Body of pancreas (tissue), 4 donors: ENCODE measurements at places on chromosomes 1 and 21. TPM values are rescaled to one million over a fixed set of nuclear protein-coding genes. Genes with fewer than 3 reads are reported as not detected.

GRCh38 chr1:2411801-2412394, 466 bp downstream of the PEX10 start:
- no peak overlapping the region for H3K27ac ChIP-seq
- H3K4me3 ChIP-seq = peak overlapping the region; percentile 77
- H3K36me3 ChIP-seq = no peaks in the 10 kb centered on the region
- peaks cover 36% of the 10 kb centered on the region for H3K4me1 ChIP-seq
- no peaks in the 10 kb centered on the region for H3K27me3 ChIP-seq

DNA sequence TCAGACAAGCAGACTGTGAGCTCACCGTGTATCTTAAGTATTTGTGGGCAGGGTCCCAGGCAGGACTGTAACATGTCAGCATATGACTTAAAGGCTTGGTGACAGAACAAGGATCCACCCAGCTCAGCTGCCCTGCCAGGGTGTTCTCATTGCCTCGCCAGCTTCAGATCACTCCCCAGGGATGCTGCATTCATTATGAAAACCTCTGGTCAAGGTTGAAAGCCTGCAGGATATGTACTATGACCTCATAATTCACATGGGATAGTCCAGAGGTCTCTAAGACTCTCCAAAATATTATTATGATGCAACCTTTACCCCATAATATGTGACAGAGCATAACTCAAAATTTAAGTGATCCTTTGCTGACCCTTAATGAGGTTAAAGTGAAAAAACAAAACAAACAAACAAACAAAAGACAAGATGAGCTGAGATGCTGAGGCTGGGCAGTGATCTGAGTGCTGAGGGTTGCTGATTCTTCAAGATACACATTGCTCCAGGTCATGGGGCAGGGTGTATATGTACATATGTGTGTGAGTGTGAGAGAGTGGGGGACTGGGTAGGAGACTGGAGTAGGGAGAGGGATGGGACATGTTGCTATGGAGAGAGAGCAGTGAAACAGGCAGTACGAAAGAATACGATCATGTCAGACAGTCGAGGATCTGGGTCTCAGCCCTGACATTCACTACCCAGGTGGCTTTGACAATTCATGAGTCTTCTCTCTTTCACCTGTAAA, 98.8 kb upstream of the DUSP10 start:
- H3K27ac ChIP-seq = no peak overlapping the region
- H3K4me3 ChIP-seq = no peak overlapping the region
- no peaks in the 10 kb centered on the region for H3K27me3 ChIP-seq
- no peak for DNase-seq

- DNase-seq = no peak
- no peaks in the 10 kb centered on the region for H3K36me3 ChIP-seq
- no peak overlapping the region for H3K4me3 ChIP-seq
- H3K27me3 ChIP-seq = no peaks in the 10 kb centered on the region
- H3K27ac ChIP-seq = no peak overlapping the region
Measured at GRCh38 chr1:184494929-184495328, 108.1 kb downstream of the C1orf21 start.

GRCh38 chr1:17011439-17012307, at the start of gene ATP13A2:
TSS of gene ATP13A2 (minus strand) at chr1:17011928. CDS start at chr1:17011738, 190 bp downstream.
- H3K4me1 ChIP-seq = peaks cover 35% of the 10 kb centered on the region
- no peaks in the 10 kb centered on the region for H3K36me3 ChIP-seq
- peak; percentile 84 for DNase-seq
- H3K27ac ChIP-seq = peak within 1 kb of the TSS; percentile 67

Gene TP53BP2
- 30.0 TPM for total RNA-seq

DNA sequence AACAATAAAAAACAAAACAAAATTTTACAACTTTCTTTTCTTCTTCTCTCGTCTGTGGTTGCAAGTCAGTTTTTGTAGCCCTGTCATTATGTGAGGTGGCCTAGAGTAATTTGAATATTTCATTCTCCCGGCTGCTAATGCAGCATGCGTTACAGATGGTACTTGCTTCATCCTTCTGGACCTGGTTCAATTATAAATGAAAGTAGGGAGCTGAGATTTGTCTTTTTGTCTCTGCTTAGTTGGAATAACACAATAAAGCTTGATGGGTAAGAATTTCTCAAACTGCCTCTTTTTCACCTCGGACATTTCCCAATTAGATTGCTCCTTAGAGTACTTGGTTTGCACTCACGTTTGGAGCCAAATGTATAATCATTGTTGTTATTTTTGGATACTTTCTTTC, 201.6 kb downstream of the PBX1 start:
- no peak overlapping the region for H3K27ac ChIP-seq
- H3K4me1 ChIP-seq = peaks cover 27% of the 10 kb centered on the region
- DNase-seq = no peak
- H3K27me3 ChIP-seq = no peaks in the 10 kb centered on the region
- no peak overlapping the region for H3K4me3 ChIP-seq

DNA sequence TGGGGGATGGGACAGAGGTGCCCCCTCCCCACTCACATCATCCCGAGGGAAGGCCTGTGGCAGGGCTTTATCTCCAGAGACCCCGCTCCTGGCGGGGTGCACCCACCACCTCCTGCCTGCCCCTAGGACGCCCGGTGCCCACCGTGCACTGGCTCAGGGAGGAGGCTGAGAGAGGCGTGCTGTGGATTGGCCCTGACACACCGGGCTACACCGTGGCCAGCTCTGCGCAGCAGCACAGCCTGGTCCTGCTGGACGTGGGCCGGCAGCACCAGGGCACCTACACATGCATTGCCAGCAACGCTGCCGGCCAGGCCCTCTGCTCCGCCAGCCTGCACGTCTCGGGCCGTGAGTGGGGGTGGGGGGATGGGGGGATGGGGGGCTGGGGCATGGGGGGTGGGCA, 71.7 kb downstream of the TRIM11 start:
- H3K27ac ChIP-seq = no peak overlapping the region
- H3K4me3 ChIP-seq = no peak overlapping the region
- no peaks in the 10 kb centered on the region for H3K4me1 ChIP-seq

DNA sequence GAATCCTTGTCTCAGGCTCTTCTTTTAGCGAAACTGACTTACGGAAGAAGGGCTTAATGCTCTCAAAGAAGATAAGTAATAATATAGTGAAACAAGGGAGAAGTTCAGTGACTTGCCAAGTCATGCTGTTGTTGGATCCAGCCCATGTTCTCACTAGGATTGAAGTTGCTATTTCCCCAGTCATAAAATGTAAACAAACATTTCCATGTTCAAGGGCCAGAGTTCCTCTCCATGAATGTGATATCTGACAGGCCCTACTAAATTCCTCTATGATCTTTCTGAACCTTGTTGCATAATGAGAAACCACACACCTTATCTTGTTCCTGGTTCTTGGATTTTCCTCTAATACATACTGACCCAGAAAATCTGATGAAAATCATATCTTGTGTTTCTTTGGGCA, 876.5 kb upstream of the B3GALT2 start:
- H3K4me1 ChIP-seq = peaks cover 4% of the 10 kb centered on the region
- no peak overlapping the region for H3K4me3 ChIP-seq
- no peak for DNase-seq
- H3K36me3 ChIP-seq = no peaks in the 10 kb centered on the region
- no peaks in the 10 kb centered on the region for H3K27me3 ChIP-seq

- H3K4me3 ChIP-seq = no peak overlapping the region
- H3K27me3 ChIP-seq = no peaks in the 10 kb centered on the region
- no peak for DNase-seq
- no peaks in the 10 kb centered on the region for H3K4me1 ChIP-seq
- H3K27ac ChIP-seq = no peak overlapping the region
- H3K36me3 ChIP-seq = no peaks in the 10 kb centered on the region
Measured at GRCh38 chr1:6137758-6138157, 42.4 kb downstream of the CHD5 start.

- no peak for DNase-seq
- no peaks in the 10 kb centered on the region for H3K36me3 ChIP-seq
- no peak overlapping the region for H3K4me3 ChIP-seq
- no peak overlapping the region for H3K27ac ChIP-seq
Measured at GRCh38 chr21:40284409-40284808, 417.2 kb downstream of the PCP4 start.

Gene OXCT2
- total RNA-seq = 2.6 TPM

- no peak overlapping the region for H3K4me3 ChIP-seq
- no peak overlapping the region for H3K27ac ChIP-seq
- no peak for DNase-seq
- H3K4me1 ChIP-seq = peaks cover 6% of the 10 kb centered on the region
Measured at GRCh38 chr1:13702425-13703127, 2.6 kb downstream of the PRDM2 start.

Gene CNR2
- not detected for total RNA-seq

Gene NMNAT1
- 3.6 TPM for total RNA-seq

- no peak overlapping the region for H3K27ac ChIP-seq
- no peaks in the 10 kb centered on the region for H3K36me3 ChIP-seq
- peaks cover 19% of the 10 kb centered on the region for H3K4me1 ChIP-seq
Measured at GRCh38 chr1:155176544-155177071, 3.0 kb downstream of the TRIM46 start.

- H3K4me1 ChIP-seq = peaks cover 34% of the 10 kb centered on the region
- no peak for DNase-seq
- H3K36me3 ChIP-seq = no peaks in the 10 kb centered on the region
Measured at GRCh38 chr1:218376722-218377121, 31.6 kb downstream of the TGFB2 start.

- H3K4me3 ChIP-seq = no peak overlapping the region
- no peak for DNase-seq
- H3K27ac ChIP-seq = no peak overlapping the region
- no peaks in the 10 kb centered on the region for H3K36me3 ChIP-seq
- H3K27me3 ChIP-seq = no peaks in the 10 kb centered on the region
Measured at GRCh38 chr1:58409890-58410289, 136.6 kb downstream of the OMA1 start.

- no peaks in the 10 kb centered on the region for H3K4me1 ChIP-seq
- H3K4me3 ChIP-seq = no peak overlapping the region
- no peaks in the 10 kb centered on the region for H3K36me3 ChIP-seq
- no peak for DNase-seq
Measured at GRCh38 chr1:66690666-66691381, 61.4 kb upstream of the DYNLT5 start.

DNA sequence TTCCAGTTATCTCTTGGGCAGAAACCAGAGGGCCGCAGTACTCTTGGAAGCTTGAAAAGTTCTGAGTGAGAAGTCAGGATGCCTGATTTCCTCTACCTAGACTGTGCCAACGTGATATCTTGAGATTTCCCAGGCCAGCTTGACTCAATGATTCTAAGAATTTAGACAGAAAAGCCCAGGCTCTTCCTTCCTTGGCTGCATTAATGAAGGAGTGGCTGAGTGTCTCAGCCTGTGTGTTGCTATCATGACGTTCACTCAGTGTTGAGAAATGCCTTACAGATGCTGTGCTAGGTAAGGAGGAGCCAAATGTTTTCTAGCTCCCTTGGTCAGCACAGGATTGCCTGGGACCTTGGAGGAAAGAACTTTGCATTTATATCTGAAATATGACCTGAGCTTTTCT, 454.1 kb upstream of the USP24 start:
- H3K4me3 ChIP-seq = no peak overlapping the region
- no peak for DNase-seq
- no peak overlapping the region for H3K27ac ChIP-seq
- no peaks in the 10 kb centered on the region for H3K27me3 ChIP-seq

- DNase-seq = no peak
- H3K27me3 ChIP-seq = no peaks in the 10 kb centered on the region
- no peaks in the 10 kb centered on the region for H3K36me3 ChIP-seq
- no peak overlapping the region for H3K4me3 ChIP-seq
Measured at GRCh38 chr1:46568461-46568891, 17.0 kb upstream of the KNCN start.

- H3K36me3 ChIP-seq = no peaks in the 10 kb centered on the region
- peak within 1 kb of the TSS; percentile 14 for H3K4me3 ChIP-seq
- H3K27me3 ChIP-seq = no peaks in the 10 kb centered on the region
- peak; percentile 85 for DNase-seq
- H3K4me1 ChIP-seq = peaks cover 24% of the 10 kb centered on the region
Measured at GRCh38 chr1:38005195-38006007, at the start of gene FHL3. TSS of gene FHL3 (minus strand) at chr1:38005514. CDS start at chr1:37999412, 6,102 bp downstream.

DNA sequence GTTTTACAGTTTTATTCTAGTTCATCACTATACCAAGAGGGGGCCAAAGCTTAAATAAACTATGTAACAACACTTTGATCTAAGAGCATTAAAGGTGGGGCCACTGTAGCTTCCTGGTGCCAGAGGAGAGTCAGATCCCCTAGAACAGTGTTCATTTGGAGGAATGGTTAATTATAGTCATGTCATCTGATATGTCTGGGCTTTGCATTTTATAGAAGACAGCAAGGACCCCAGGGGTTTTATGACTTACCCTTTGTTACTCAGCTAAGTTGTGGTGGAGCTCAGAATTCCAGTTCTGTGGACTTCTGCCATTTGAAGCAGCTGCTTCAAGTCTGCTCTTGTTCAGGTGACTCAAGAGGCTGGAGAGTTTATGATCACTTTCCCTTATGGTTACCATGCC, 16.7 kb downstream of the KDM4A start:
- H3K27ac ChIP-seq = no peak overlapping the region
- no peaks in the 10 kb centered on the region for H3K4me1 ChIP-seq
- H3K27me3 ChIP-seq = no peaks in the 10 kb centered on the region
- H3K36me3 ChIP-seq = peaks cover 61% of the 10 kb centered on the region

DNA sequence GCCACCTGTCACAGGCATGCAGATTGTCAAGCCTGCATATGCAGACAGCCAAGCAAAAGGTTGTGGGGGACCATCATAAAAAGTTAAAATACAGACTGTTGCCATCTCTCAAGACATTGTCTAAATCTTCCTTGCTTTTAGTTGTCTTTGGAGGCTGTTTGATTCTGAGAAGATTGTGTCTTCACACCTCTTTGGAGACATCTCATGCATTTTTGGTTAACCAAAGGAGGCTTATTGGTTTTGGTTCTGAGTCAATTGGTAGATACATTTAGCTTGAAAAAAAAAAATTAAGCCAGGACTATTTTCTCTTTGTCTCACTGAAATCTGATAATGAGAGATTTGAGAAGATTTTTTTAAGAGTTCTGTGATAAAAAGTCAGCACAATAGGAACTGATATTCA, 217.6 kb downstream of the LYPLAL1 start:
- no peak overlapping the region for H3K27ac ChIP-seq
- no peak overlapping the region for H3K4me3 ChIP-seq
- H3K27me3 ChIP-seq = no peaks in the 10 kb centered on the region
- peaks cover 27% of the 10 kb centered on the region for H3K4me1 ChIP-seq
- DNase-seq = no peak
- no peaks in the 10 kb centered on the region for H3K36me3 ChIP-seq

DNA sequence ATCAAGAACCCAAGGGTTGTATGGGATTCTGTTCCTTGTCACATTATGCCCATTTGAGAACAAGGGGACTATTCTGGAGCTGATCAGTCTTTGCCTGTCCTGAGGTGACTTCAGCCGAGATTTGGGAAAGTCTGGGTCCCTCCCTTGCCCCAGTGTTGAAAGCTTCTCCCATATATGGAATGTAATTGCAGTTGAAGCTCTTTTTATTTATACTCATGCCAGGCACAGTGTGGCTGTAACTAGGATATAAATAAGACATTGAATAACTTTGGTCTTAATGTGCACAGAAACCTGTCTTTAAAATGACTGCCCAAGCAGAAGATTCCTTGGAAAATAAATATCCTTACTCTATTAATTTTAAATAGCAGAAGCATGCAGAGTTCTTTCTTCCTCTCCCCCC, 15.2 kb downstream of the AKNAD1 start:
- no peaks in the 10 kb centered on the region for H3K4me1 ChIP-seq
- H3K27me3 ChIP-seq = no peaks in the 10 kb centered on the region
- DNase-seq = no peak
- H3K27ac ChIP-seq = no peak overlapping the region
- H3K36me3 ChIP-seq = no peaks in the 10 kb centered on the region
